ENCODE measurements at places on chromosomes 3 and 15.

GRCh38 chr15:52151353-52151752 lies 38.8 kb upstream of the BCL2L10 start:
- DNase-seq, result no peak

DNA sequence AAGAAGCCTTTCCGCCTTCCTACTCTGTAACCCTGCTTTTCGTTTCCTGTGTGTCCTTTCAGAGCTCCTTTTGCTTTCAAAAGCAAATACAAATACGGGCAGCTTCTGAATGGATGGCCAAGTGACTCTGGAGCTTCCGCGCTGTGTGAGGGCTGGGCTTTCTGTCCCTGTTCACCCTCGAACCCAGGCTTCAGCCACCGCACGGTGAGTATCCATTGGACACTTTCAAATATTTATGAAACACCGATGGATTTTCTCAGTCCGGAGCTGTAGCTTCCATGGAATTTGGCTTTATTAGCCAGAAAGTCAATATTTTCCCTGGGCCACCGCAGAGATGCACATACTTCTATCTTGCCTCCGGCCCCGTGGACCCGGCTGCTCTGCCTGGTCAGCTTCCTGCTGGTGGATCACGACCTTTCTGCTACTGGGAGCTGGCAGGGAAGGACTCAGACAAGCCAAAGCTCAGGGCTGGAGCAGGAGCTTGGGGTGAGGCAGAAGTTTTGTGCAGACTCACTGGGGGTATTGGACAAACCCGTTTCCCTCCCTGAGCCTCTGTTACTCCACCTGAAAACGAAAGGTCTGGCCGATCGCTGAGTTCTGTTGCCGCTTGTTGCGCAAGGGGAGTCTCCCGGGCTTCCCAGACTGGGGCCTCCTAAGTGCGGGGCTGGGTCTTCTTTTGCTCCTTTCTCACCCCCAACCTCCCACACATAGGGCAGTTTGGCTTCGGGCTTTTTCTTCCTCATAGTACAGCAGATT lies 63.6 kb downstream of the LINGO1 start:
- no peak for DNase-seq

DNA sequence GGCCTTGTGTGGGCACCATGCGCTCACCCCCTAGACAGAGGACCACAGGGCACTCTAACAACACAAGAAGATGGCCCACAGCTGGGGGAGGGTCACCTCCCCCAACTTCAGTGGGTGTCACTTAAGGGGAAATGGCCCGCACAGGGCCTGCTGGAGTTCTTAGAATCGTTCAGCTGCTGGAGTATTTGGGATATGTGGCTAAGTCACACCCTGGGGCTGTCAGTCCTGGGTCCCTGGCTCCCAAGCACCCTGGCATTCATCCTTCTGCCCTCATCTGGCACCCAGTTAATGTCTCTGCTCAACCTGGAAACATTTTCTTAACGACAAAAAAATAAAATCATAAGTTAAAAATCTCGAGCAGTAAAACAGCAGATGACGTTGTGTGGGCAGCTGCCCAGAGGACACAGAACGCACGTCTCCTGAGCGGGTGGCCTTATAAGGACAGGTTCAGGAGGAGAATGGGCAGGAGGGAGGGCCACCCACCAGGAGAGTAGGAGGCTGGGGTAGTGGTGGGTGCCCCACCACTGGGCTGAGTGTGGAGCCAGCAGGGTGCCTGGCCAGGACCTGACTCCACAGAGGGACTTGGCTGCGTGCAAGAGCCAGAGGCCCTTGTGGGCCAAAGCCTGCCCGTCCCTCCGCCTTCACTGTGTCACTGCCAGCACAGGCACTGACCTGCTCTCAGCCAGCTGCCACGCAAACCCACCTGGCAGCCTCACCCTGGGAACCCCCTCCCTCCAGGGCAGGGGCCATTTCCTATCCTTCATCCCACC lies 11.5 kb downstream of the KBTBD13 start:
- no peak for DNase-seq

DNA sequence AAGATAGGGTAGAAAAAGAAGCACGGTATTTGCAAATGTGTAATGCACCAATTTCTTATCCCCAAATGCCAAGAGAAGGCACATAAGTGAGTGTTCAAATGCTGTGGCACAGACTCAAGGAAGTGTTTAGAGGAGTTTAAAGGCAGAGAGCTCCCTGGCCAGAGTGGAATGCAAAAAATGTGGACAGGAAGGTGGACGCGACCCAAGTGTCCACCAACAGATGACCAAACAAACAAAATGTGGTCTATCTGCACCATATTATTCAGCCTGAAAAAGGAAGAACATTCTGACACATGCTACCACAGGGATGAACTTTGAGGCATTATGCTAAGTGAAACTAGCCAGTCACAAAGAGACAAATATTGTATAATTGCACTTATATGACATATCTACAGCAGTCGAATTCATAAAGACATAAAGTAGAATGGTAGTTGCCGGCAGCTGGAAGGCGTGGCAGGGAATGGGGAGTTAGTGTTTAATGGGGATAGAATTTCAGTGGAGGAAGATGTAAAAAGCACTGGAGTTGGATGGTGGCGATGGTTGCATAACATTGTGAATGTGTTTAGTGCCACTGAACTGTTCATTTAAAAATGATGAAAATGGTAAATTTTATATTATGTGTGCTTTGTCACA lies 126.6 kb downstream of the SRGAP3 start:
- DNase-seq, result no peak

DNA sequence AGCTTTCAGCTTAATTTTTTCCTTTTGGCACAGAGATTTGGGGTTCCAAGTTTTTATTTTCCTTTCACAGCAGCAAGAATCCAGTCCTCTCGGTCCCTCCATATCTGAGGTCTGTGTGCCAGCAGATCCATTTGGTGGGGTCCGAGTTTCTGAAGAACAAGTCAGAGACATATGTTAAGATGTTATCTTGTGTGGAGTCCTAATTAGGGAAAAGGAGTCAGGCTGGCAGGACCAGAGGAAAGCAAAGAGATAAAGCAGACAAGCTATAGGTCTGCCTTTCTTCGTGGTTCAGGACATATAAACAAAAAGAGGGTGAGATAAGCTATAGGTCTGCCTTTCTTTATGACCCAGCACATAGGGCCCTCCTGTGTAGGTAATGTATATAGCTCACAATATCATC lies 54.9 kb downstream of the TMED3 start:
- no peak for DNase-seq

DNA sequence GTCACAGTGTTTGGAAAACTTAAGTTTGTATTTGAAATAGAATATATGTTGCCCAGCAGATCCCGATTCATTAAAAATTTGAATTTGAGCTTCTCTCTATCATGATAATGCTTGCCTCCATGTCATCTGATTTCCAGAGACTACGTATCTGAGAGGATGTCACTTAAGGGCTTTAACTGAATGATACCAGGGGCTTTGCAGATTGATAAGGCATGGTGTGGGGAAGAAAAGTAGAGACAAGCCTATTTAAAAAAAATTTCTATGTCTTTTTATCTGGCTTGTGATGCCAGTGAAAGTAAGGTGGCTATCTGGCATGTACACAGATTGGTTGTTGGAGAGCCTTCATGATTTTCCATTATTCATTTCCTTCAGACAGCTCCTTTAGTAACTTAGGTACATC lies 72.7 kb downstream of the UBE2E2 start:
- DNase-seq, result no peak
